ENCODE measurements at places on chromosomes 1 and 21.

GRCh38 chr1:109499661-109500536 is 6.0 kb downstream of the CYB561D1 start:
- DNase-seq: peak; percentile 38

DNA sequence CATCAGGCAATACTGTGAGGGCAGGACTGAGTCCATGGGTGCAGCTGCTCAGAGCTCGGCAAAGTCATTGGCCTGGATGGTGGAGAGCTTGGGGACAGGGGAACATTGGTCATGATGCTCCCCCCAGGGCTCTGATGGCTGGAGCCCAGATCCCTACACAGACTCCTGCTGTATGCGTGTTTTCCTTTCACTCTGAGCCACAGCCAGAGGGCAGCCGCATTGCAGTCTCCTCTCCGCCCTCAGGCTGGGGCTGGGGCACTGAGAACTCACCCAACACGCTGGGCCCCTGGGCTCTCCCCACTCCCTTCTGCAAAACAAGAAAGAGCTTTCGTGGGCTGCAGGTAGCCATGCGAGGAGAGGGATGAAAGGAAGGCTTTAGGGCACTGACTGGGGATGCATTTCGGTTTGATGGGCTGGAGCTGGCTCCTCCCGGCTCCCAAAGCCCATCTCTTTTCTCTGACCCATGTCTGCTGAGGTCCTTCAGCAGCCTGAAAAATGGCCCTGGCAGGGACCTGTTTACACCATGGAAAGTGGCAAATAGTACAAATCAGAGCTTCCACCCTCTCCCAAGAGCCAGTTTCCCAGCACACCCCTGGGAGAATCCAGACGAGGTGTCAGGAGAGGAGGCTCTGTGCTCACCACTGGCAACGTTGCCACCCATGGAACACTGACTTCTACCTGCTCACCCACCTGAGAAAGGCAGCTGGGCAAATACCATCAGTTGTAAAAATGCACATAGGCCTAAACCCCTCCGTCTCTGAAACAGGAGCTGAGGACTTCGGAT is 43.8 kb downstream of the CAPN2 start:
- DNase-seq: no peak

GRCh38 chr1:205450448-205450847 is 5.4 kb downstream of the BLACAT1 start:
- no peak for DNase-seq

- no peak for DNase-seq
These were observed 154.0 kb downstream of the RWDD3 start for GRCh38 chr1:95388031-95388430.

GRCh38 chr1:185573677-185574076 is 160.5 kb upstream of the HMCN1 start:
- DNase-seq: no peak

DNA sequence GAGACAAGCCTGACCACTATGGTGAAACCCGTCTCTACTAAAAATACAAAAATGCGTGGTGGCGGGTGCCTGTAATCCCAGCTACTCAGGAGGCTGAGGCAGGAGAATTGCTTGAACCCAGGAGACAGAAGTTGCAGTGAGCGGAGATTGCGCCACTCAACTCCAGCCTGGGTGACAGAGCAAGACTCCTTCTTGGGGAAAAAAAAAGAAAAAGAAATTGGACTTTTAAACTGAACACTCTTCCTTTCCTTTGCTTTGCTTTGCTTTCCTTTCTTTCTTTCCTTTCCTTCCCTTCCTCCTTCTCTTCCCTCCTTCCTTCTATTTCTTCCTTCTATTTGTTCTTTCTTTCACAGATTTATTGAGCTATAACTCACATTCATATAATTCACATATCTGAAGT is 43.3 kb upstream of the PUM1 start:
- DNase-seq: no peak

DNA sequence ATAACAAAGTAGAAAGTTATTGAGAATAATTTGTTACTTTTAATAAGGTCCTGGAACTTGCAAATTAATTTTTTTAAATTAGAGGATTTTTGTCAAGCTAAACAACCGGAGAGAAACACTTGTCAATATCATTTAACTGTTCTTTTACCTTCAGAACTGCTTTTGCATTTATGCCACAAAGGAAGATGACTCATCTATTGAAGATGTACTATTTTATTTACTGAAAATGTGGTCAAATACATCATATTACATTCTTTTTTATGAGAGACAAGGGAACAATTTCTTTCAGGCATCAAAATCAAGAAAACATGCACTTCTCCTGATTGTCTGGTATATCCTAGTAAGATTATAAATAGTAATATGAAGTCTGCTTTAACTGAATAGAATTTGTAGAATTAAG is 558.2 kb upstream of the PRMT6 start:
- DNase-seq: no peak

GRCh38 chr1:223714849-223715603 is 2.7 kb downstream of the CAPN2 start:
- no peak for DNase-seq
